Lower lobe of right lung (tissue), 2 donors: ENCODE measurements at places on chromosomes 16 and 17. TPM values are rescaled to one million over a fixed set of nuclear protein-coding genes. Genes with fewer than 3 reads are reported as not detected.

The MTHFSD gene
- 21.2 TPM for total RNA-seq

The XAF1 gene
- 129 TPM for total RNA-seq

The TBC1D3I gene
- total RNA-seq = 1.1 TPM

The CLEC10A gene
- total RNA-seq = 7.7 TPM

The DNAH3 gene
- total RNA-seq = 10.9 TPM

The CBX2 gene
- 3.9 TPM for total RNA-seq

The LLGL2 gene
- 111 TPM for total RNA-seq

DNA sequence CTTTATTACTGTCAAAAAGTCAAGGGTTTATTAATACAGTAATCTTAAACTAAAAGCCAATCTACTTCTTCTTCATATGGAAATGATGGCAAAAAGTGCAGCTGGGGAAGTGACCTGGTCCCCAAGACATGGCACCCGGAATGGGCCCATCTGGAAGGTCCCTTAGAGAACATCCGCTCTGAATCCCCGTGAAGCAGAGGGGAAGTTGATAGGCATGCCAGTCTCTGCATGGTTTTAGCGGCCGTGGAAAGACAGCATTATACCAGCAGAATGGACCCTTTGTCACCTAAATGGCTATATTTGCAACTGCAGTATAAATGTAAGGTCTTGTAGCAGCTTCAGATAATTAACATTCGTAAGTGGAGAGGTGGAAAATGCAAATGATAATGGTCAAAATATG lies 32.4 kb downstream of the COTL1 start:
- no peak for DNase-seq
- H3K36me3 ChIP-seq = peaks cover 28% of the 10 kb centered on the region
- H3K27me3 ChIP-seq = no peaks in the 10 kb centered on the region
- no peaks in the 10 kb centered on the region for H3K4me1 ChIP-seq
- H3K27ac ChIP-seq = no peak overlapping the region

GRCh38 chr16:56938664-56939513 lies 6.9 kb downstream of the HERPUD1 start:
- no peak overlapping the region for H3K27ac ChIP-seq
- H3K36me3 ChIP-seq = peaks cover 98% of the 10 kb centered on the region
- no peaks in the 10 kb centered on the region for H3K27me3 ChIP-seq
- peak overlapping the region; percentile 9 for H3K4me3 ChIP-seq

DNA sequence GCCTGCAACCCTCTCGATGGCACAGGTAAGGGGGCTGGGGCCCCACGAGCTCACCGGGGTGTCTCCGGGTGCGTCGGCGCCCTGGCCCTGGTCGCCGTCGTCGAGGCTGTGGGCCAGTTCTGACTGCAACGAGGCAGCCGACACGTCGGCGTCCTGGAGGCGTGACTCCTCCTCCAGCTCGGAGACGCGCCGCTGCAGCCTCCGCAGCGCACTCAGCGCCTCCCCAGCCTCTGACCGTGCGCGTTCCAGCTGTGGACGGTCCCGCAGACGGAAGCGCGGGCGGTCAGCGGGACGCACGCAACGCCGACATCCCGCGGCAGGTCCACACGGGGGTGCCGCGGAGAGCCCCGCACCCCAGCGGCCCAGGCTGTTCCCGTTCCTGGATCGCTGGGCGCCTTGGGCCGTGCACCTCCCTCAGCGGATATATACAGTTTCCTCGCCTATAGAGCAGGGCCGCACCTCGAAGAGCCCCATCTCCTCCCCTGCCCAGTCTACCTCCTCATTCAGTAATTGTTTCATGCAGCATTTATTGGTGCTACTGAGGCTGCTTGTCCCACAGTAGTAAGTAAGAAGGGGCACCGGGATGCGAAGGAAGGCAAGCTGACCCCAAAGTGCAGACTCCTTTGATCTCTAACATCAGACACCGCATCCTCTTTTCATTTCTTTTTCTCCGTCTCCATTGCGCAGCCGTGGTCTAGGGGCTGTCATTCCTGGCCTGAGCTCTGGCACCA lies 5.8 kb downstream of the THOC6 start:
- H3K36me3 ChIP-seq = peaks cover 18% of the 10 kb centered on the region
- DNase-seq = no peak
- peak overlapping the region; percentile 27 for H3K4me3 ChIP-seq
- H3K27ac ChIP-seq = no peak overlapping the region
- peaks cover 56% of the 10 kb centered on the region for H3K27me3 ChIP-seq

DNA sequence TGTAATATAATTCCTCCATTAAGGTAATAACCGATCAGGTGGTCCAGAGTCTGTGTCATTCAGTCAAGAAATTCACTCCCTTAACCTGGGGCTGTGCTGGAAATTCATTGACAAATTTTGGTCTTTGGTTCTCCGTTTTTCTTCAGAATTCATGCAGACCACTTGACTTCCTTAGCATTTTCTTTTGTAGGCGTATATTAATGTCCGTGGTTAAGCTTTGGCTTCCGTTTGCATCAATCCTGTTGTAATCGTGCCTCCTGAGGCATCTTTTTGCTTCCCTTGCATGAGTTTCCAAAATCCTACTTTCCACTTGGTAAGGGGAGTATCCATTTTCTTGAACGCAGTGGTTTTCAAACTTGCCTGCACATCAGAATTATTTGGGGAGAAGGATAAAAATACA lies 9.0 kb downstream of the LRRC37B start:
- H3K27me3 ChIP-seq = no peaks in the 10 kb centered on the region
- peaks cover 24% of the 10 kb centered on the region for H3K36me3 ChIP-seq
- H3K4me3 ChIP-seq = no peak overlapping the region
- H3K4me1 ChIP-seq = peaks cover 9% of the 10 kb centered on the region

GRCh38 chr16:31202414-31203375 lies at the start of gene PYCARD:
TSS of gene PYCARD (minus strand) at chr16:31202760. CDS start at chr16:31202690, 70 bp downstream.
- H3K4me3 ChIP-seq = peak within 1 kb of the TSS; percentile 99
- peaks cover 2% of the 10 kb centered on the region for H3K27me3 ChIP-seq
- peaks cover 31% of the 10 kb centered on the region for H3K4me1 ChIP-seq
- DNase-seq = peak; percentile 89

- no peaks in the 10 kb centered on the region for H3K27me3 ChIP-seq
- H3K4me3 ChIP-seq = no peak overlapping the region
- no peaks in the 10 kb centered on the region for H3K36me3 ChIP-seq
- H3K4me1 ChIP-seq = peaks cover 19% of the 10 kb centered on the region
- DNase-seq = no peak
- H3K27ac ChIP-seq = no peak overlapping the region
Observed at GRCh38 chr16:85541181-85541580, 71.9 kb upstream of the GSE1 start.

GRCh38 chr16:58121132-58121531 lies 8.0 kb downstream of the CFAP20 start:
- H3K27ac ChIP-seq = peak overlapping the region; percentile 5
- H3K36me3 ChIP-seq = peaks cover 10% of the 10 kb centered on the region
- H3K4me3 ChIP-seq = no peak overlapping the region
- H3K4me1 ChIP-seq = peaks cover 51% of the 10 kb centered on the region

- H3K4me3 ChIP-seq = no peak overlapping the region
- H3K27ac ChIP-seq = peak overlapping the region; percentile 51
- H3K4me1 ChIP-seq = peaks cover 5% of the 10 kb centered on the region
- no peaks in the 10 kb centered on the region for H3K36me3 ChIP-seq
- H3K27me3 ChIP-seq = peaks cover 4% of the 10 kb centered on the region
Observed at GRCh38 chr16:19344224-19344801, 58.8 kb downstream of the CLEC19A start.

- H3K36me3 ChIP-seq = peaks cover 23% of the 10 kb centered on the region
- DNase-seq = no peak
- H3K27me3 ChIP-seq = no peaks in the 10 kb centered on the region
Observed at GRCh38 chr16:2687531-2688308, 5.4 kb downstream of the KCTD5 start.

DNA sequence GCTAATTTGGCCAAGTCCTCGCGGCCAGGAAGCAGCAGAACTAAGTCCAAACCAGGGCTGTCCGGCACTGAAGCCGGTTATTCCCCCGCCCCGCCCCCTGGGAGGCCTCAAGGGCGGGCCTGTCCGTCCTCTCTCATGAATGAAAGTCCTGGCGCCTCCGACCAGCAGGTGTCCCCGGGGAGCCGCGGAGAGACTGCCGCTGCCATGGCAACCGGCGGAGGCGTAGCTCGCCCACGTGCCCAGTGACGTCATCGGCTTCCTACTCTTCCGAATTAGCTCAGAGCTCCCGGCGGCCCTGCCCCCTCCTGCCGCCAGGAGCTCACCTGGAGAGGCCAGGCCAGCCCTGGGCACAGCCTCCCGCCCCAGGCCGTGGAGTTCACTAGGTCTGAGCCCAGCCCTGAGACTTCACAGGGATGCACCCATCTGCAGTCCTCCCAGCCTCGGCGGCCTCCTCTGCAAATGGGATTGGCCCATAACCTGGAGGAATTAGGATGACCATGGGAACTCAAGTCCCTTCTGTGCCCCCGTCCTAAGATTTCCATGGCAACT lies 1.3 kb downstream of the SPATA2L start:
- DNase-seq = peak; percentile 100
- no peaks in the 10 kb centered on the region for H3K27me3 ChIP-seq
- peak overlapping the region; percentile 86 for H3K27ac ChIP-seq
- peak overlapping the region; percentile 73 for H3K4me3 ChIP-seq
- H3K36me3 ChIP-seq = peaks cover 28% of the 10 kb centered on the region
- peaks cover 17% of the 10 kb centered on the region for H3K4me1 ChIP-seq

DNA sequence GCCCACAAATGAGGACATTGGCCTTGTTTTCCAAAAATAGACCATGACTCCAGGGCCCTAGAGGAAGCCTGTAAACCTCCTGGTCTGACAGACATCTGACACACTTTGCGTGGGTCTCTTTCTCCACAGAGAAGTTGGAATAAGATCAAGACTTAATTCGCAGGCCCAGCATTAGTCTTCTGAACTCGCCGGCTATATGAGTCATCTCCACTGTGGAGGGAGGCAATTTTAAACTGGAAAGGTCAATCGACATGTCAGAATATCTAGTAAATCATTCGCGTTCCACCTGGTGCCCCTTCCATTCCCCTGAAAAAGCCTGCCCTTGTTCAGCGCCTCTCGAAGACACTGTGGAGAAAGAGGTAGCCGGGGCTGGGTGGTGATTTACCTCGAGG lies 140.1 kb downstream of the CLEC16A start:
- H3K4me3 ChIP-seq = no peak overlapping the region
- peaks cover 21% of the 10 kb centered on the region for H3K4me1 ChIP-seq

DNA sequence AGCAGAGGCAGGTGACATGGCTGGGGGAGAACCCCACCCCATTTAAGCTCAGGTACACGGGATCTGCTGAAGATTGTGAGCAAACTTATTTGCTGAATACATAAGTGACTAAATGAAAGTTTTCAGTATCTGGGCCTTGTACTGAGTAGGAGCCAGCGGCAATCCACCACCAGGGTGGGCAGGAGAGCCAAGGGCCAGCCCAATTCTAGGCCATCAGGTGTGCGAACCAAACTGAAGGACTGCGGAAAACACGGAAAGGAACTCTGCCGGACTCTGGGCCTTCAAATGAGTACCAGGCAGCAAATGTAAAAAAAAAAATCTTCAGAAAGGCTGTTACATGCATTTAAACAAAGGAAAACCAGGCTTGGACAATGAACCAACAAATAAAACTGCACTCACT lies 19.7 kb downstream of the ARHGAP17 start:
- H3K36me3 ChIP-seq = no peaks in the 10 kb centered on the region
- no peak overlapping the region for H3K4me3 ChIP-seq
- H3K27ac ChIP-seq = no peak overlapping the region
- H3K4me1 ChIP-seq = peaks cover 73% of the 10 kb centered on the region
- DNase-seq = no peak

- no peak overlapping the region for H3K4me3 ChIP-seq
- no peaks in the 10 kb centered on the region for H3K4me1 ChIP-seq
- H3K27me3 ChIP-seq = no peaks in the 10 kb centered on the region
- no peaks in the 10 kb centered on the region for H3K36me3 ChIP-seq
Observed at GRCh38 chr17:9893411-9894012, 11.6 kb downstream of the RCVRN start.

- H3K36me3 ChIP-seq = no peaks in the 10 kb centered on the region
- H3K4me1 ChIP-seq = no peaks in the 10 kb centered on the region
- H3K27me3 ChIP-seq = peaks cover 14% of the 10 kb centered on the region
- no peak for DNase-seq
Observed at GRCh38 chr17:80511222-80512180, 33.1 kb upstream of the RPTOR start.

GRCh38 chr16:592518-593306 lies 2.8 kb downstream of the RAB40C start:
- peak; percentile 87 for DNase-seq
- H3K36me3 ChIP-seq = peaks cover 6% of the 10 kb centered on the region
- no peaks in the 10 kb centered on the region for H3K27me3 ChIP-seq
- peak overlapping the region; percentile 92 for H3K4me3 ChIP-seq
- peaks cover 72% of the 10 kb centered on the region for H3K4me1 ChIP-seq

GRCh38 chr16:27224271-27224737 lies 21.0 kb downstream of the KDM8 start:
- H3K36me3 ChIP-seq = peaks cover 35% of the 10 kb centered on the region
- H3K4me3 ChIP-seq = no peak overlapping the region
- no peak for DNase-seq
- peaks cover 29% of the 10 kb centered on the region for H3K4me1 ChIP-seq
- H3K27ac ChIP-seq = no peak overlapping the region

- no peak overlapping the region for H3K27ac ChIP-seq
- no peak for DNase-seq
- H3K27me3 ChIP-seq = no peaks in the 10 kb centered on the region
- no peak overlapping the region for H3K4me3 ChIP-seq
Observed at GRCh38 chr16:27691721-27692120, 141.8 kb downstream of the KATNIP start.

DNA sequence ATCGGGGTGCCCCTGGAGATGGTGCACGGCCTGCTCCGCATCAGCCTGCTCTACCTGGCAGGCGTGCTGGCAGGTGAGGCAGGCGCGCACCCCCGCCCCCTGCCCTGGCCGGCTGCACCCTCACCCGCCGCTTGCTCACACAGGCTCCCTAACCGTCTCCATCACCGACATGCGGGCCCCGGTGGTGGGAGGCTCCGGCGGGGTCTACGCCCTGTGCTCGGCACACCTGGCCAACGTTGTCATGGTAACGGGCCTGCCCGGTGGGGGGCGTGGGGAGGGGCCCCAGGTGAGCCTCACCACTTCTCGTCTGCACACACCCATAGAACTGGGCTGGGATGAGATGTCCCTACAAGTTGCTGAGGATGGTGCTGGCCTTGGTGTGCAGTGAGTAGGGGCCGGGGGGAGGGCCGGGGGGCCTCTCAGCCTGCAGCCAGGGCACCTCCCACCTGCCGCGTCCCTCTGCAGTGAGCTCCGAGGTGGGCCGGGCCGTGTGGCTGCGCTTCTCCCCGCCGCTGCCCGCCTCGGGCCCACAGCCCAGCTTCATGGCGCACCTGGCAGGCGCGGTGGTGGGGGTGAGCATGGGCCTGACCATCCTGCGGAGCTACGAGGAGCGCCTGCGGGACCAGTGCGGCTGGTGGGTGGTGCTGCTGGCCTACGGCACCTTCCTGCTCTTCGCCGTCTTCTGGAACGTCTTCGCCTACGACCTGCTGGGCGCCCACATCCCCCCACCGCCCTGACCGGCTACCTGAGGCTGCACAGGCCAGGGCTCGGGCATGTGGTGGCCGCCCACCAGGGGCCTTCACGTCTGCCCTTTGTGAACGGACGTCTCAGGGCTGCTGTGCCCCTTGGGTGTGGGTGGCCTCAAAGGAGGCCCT lies 2.1 kb downstream of the RHBDL1 start:
- H3K27me3 ChIP-seq = peaks cover 11% of the 10 kb centered on the region
- peaks cover 38% of the 10 kb centered on the region for H3K4me1 ChIP-seq
- no peak for DNase-seq
- peaks cover 29% of the 10 kb centered on the region for H3K36me3 ChIP-seq
- H3K27ac ChIP-seq = no peak overlapping the region

- peaks cover 52% of the 10 kb centered on the region for H3K4me1 ChIP-seq
- peak; percentile 92 for DNase-seq
- H3K27me3 ChIP-seq = peaks cover 13% of the 10 kb centered on the region
Observed at GRCh38 chr17:77285594-77286390, 145.0 kb downstream of the SEC14L1 start.
